Activated CD4-positive, alpha-beta T cell treated with anti-CD3 and anti-CD28 coated beads, Interleukin-2, amount 10 ng/mL, durations not matched to agents 7 days and 5 days (primary cell): ENCODE measurements at places on chromosomes 1 and 21. TPM values are rescaled to one million over a fixed set of nuclear protein-coding genes. Genes with fewer than 3 reads are reported as not detected.

The C1orf226 gene
- not detected for total RNA-seq

The LAD1 gene
- not detected for total RNA-seq

The LMO4 gene
- total RNA-seq: 27.2 TPM

DNA sequence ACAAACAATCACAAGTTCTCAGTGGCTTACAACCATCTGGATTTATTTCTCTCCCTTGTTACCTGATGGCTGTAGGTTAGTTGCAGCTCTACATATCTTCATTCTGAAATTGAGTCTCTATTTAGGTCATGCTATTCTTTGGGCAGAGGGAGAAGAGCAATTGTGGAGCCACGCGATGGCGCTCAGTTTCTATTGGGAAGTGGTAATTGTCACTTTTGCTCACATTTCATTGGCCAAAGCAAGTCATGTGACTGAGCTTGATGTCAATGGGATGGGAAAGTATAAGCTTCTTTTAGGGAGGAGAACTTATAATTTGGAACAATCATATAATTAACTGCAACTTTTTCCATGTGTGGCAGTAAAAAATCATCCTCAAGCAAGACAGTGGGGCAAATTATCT is 166.5 kb downstream of the LMO4 start:
- no peaks in the 10 kb centered on the region for H3K27me3 ChIP-seq
- no peak for DNase-seq
- no peak overlapping the region for H3K27ac ChIP-seq
- H3K36me3 ChIP-seq: no peaks in the 10 kb centered on the region

DNA sequence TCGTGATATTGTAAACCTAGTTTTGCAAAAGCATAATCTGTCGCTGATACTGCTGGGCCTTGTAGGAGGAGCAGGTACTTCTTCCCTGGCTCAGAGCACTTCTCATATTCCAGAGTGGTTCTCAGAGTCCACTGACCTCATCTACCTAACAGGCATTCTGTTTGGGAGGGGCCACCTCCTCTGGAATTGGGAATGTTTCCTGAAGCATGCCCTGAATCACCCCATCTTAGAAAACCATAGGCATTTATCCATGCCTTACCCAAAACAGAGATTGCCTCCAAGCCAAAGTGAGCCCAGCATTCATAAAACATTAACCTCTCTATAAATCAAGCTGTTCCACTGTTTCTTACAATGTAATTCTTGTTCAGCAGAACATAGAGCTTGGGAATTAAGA is 35.1 kb downstream of the SLC44A3 start:
- H3K4me3 ChIP-seq: no peak overlapping the region
- peaks cover 4% of the 10 kb centered on the region for H3K27me3 ChIP-seq
- H3K27ac ChIP-seq: no peak overlapping the region
- no peak for DNase-seq
- H3K36me3 ChIP-seq: no peaks in the 10 kb centered on the region

DNA sequence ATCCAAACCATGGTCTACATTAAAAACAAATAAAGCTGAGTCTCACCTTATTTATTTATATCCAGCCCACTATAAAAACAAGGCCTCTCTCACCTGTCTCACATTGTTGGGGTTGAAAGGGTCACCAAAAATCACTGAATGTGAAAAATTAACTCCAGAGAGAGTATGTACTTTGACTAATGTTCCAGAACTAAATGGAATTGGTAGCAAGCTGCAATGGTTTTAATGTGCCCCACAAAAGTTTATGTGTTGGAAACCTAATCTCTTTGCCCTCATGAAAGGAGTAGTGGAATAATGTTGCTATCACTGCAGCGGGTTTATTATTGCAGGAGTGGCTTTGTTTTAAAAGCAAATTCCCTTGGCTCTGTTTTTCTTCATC is 230.3 kb downstream of the LTN1 start:
- no peaks in the 10 kb centered on the region for H3K27me3 ChIP-seq
- H3K4me1 ChIP-seq: no peaks in the 10 kb centered on the region
- H3K36me3 ChIP-seq: peaks cover 24% of the 10 kb centered on the region
- no peak overlapping the region for H3K4me3 ChIP-seq
- DNase-seq: no peak

DNA sequence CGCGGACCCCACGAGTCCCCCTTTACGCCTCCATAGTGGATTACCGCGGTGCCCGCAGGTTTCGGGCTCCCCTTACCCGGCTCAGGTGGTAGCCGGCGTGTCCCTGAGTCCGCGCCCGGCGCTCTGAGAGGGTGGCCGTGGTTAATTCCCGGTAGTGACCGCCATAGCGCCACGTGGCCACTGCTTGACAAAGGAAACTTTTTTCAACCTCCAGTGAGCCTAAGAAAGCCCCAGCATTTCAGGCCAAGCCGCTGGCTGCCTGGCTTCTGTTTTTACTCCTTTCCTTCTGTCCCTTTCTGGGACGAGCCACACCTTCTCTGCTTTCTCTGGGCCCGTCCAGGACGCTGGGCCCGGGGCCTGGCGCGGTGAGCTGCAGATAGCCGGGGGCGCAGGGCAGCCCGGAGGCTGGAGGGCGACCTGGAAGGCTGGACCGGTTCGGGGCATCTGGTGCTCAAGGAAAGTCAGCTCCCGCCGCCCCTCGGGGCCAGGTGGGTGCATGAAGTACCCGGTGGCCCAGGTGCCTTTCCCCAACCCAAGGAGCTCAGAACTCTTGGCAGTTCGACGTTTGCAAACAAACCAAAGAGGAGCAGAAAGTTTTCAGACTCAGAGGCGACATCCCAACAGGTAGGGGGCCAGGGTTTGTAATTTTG is 540 bp upstream of the C1orf198 start:
- H3K4me1 ChIP-seq: peaks cover 9% of the 10 kb centered on the region
- no peaks in the 10 kb centered on the region for H3K36me3 ChIP-seq
- no peak for DNase-seq
